ENCODE measurements at places on chromosomes 7 and 10.
A peak's percentile ranks its signal among the peaks of the same experiment; 100 is the strongest.

GRCh38 chr7:43850348-43851116 is 18.8 kb downstream of the MRPS24 start:
- DNase-seq: peak; percentile 55

- DNase-seq: peak; percentile 94
Observed at GRCh38 chr10:76583711-76584161, 1053.9 kb downstream of the KCNMA1 start.

GRCh38 chr7:86833360-86833759 is 189.7 kb downstream of the GRM3 start:
- no peak for DNase-seq

- DNase-seq: no peak
Observed at GRCh38 chr7:158403013-158403821, 184.4 kb downstream of the PTPRN2 start.

- DNase-seq: no peak
Observed at GRCh38 chr10:6498771-6499170, 81.3 kb downstream of the PRKCQ start.

- DNase-seq: no peak
Observed at GRCh38 chr10:133114251-133114650, 26.5 kb downstream of the ADGRA1 start.
